A549 (cell line): ENCODE measurements at places on chromosomes 2 and 18. TPM values are rescaled to one million over a fixed set of nuclear protein-coding genes. Genes with fewer than 3 reads are reported as not detected.

GRCh38 chr2:145860083-145860482 is 1340.2 kb upstream of the ZEB2 start:
- DNase-seq = no peak

- no peak for DNase-seq
Observed at GRCh38 chr2:148218326-148219075, 197.6 kb downstream of the MBD5 start.

- no peak for DNase-seq
Observed at GRCh38 chr2:222998459-222998858, 53.5 kb upstream of the KCNE4 start.

GRCh38 chr2:17589406-17590035 is 49.0 kb downstream of the VSNL1 start:
- DNase-seq = no peak

- no peak for DNase-seq
Observed at GRCh38 chr2:205463466-205464025, 218.8 kb upstream of the NRP2 start.

DNA sequence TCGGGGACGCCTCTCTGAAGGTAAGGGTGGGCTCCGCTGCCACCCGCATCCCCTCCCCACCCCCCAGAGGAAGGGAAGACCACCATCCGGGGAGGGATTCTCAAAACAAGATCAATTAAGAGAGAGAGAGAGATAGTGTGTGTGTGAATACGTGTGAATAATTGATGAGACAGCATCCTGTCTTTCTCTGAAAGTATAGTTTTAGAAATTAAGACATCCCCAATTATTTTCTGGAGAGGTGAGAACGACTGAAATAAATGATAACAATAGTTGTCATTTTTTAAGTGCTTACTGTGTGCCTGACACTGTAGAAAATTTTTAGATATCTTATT is 751 bp downstream of the IL18R1 start:
- no peak for DNase-seq

GRCh38 chr2:65435625-65436168 is 3.3 kb upstream of the SPRED2 start:
- peak; percentile 87 for DNase-seq

- no peak for DNase-seq
Observed at GRCh38 chr18:49546278-49546677, 15.6 kb upstream of the LIPG start.

- no peak for DNase-seq
Observed at GRCh38 chr18:3156325-3156640, 63.5 kb downstream of the MYOM1 start.

DNA sequence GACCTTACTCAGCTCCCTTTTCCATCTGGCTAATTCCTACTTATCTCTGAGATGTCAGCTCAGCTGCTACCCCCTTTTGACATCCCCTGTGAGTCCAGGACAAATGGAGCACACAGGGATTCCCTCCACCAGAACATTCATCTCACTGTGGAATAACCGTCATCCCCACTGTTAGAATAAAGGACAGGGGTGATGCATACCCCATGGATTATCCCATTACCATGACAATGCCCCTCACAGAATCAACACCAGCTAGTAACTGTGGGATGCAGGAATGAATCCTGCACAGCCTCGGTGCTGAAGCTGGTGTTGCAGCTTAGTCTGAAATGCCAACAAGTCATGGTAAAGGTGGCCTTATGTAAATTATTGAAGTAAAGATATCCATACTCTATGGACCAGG is 624.8 kb upstream of the RAB6C start:
- DNase-seq = no peak

GRCh38 chr2:236501026-236501425 is 68.6 kb upstream of the ACKR3 start:
- no peak for DNase-seq

GRCh38 chr2:204583773-204584172 is 38.5 kb downstream of the PARD3B start:
- no peak for DNase-seq

DNA sequence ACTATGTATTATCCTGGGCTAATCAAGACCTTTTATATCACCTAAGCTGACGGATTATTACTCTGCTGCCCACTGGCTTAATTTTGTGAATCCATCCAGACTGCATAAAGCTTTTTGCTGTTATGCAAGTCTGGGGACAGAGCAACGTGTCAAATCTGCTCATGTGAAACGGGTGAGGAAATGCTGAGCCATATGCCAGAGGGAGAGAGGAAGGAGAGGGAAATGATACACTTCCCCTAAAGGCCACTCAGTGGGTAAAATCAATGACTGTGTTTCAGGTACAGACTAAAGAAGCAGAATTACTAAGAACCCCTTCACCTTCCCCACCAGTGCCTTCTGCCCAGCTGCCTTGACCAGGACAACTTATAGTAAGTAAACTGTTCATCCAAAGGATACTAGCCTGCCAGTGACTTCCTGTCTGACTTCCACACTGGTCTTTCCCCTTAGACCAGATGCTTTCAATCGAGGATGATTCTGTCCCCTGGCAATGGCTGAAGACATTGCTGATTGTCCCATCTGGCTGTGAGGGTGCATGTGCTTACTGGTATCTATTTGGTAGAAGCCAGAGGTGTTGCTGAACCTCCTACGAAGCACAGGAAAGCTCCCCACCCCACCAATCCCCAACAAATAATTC is 43.0 kb downstream of the STAT1 start:
- no peak for DNase-seq

- DNase-seq = no peak
Observed at GRCh38 chr2:196143730-196144131, 27.6 kb downstream of the STK17B start.

DNA sequence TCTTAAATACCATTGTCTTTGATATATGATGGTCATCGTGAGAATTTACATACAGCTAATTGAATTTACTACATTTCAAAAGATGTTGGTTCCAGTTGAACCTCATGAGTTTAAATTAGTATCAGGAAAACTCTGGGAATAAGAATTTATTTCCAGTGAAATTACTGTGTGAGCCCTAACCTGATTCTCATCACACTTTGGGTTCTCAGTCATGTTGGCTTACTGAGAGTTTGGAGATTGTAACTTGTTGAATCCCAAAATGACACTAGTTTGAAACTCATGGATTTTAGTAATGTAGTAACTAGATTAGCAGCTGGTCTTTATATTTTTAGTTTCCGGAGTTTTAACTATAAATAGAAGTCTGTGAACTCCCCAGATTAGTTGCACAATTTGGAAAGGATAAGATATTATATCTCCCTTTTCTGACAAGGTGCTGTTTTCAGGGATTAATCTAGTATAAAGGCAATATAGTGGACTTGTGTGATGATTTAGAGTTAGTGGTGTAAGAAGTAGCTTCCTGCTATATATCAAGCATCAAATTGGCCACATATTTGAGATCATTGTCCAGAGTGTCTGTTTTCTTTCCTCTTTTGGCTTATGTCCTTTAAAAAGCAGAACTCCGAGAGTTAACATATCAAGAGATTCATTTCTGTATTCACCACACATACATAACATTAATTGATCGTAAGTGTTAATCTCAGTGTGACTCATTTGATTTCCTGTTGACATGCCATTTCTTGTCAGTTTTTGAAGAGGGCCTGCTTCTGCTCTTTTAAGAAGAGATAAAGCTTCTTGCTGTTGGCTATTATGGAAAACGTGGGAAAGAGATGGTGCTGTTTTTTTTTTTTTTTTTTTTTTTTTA is 15.7 kb downstream of the NDUFV2 start:
- DNase-seq = no peak

- no peak for DNase-seq
Observed at GRCh38 chr2:165348441-165348840, 109.2 kb downstream of the SCN2A start.

- peak; percentile 61 for DNase-seq
Observed at GRCh38 chr2:54558188-54559005, 102.3 kb downstream of the SPTBN1 start.

DNA sequence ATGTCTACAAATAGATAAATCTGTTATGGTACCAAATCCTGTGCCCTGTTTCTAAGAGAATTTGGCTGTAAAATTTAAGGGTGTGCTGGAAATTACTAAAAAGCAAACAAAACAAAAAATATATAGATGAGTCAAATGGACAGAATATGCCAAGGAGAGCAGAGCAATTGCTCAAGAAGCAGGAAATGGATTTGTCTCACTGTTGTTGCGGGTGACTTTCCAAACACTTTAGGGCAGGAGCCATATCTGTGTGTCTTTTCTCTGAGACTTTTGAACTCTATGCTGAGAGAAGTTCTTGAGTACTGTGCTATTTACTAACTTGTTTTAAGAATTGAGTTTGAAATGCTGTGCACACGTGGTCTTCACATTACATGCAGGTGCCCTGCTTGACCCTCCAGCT is 221.7 kb downstream of the PHLPP1 start:
- DNase-seq = peak; percentile 20

GRCh38 chr18:35142275-35142615 is 98.6 kb upstream of the ZNF397 start:
- no peak for DNase-seq

- DNase-seq = peak; percentile 40
Observed at GRCh38 chr2:241620419-241620769, 16.6 kb downstream of the THAP4 start.

DNA sequence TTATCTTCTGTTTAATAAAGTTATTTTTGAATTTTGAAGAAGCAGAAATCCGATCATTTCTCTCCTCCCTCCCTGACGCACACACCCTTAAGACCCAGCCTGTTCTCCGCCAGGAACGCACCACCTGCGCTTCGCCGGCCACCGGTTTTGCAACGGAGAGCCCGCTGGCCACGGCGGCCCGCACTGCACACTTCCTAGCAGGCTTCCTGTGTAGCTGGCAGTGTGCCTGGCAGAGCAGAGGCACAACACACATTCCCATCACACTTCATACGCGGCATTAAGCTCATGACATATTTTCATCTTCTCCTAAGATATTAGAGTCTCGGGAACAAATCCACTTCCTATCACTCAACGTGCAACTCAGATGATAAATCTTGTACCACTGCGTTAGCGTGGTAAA is 148.0 kb downstream of the HDAC4 start:
- DNase-seq = no peak

DNA sequence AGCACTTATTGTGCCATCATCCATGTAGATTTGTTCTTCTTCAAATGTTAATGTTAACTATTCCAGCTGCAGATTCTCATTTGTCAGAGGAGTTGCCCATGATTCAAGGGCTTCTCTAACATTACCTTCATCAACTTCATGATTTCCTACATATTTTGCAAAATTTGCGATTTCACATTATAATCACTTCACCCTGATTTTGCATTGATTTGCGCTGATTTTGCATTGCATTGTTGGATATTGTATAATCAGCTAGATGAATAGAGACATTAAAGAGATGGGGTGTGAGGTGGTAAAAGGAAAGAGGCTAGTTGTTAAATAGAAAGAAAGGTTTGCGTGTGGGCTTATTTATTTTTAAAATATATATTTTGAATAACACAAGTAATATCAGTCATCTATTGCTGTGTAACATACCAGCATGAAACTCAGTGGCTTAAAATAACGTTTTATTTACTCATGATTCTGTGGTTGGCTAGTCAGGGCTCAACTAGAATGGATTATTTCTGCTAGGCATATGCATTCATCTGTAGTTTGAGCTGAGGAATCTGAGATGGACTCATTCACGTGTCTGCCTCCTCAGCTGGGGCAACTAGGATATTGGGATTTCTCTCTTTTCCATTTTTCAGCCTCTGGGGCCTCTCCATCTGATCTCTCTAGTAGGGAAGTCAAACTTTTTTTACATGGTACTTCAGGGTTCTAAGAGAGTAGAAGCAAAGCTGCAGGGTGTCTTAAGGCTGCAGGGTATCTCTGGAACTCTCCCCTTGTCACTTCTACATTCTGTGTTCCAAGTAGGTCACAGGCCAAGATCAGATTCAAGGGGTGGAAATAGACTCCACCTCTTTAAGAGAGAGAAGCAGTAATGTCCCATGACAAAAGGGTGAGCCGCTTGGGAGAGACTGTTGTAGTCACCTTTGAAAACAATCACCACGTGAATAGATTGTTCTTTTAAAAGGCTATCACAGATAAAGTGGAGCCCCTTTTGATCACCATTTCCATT is 2.2 kb upstream of the CAVIN2 start:
- no peak for DNase-seq

GRCh38 chr2:15948704-15948957 is 8.3 kb downstream of the MYCN start:
- no peak for DNase-seq

DNA sequence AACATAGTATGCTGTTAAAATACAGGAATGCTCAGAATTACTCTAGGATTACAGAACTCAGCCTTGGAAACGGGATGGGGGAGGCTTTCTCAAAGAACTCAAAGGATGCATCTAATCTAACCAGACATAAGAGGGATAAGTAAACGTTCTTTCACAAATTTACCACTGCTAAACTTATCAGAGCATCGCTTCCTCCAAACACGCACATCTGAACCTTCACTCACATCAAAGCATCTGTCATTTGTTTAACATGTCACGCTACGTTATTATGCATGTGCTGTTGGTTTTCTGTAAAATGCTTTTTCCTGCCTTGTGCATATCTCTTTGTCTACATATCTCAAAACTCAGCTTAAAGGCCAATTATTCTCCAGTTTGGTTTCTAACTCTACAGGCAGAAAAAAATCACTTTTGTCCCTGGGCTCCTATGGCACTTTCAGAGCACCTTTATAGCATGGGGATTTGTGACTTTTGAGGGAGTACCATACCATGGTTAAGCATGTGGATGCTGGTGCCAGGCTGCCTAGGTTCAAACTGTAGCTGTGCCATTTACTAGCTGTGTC is 106.7 kb upstream of the FSHR start:
- no peak for DNase-seq

GRCh38 chr2:98253461-98254070 is 92.7 kb upstream of the CNGA3 start:
- no peak for DNase-seq

DNA sequence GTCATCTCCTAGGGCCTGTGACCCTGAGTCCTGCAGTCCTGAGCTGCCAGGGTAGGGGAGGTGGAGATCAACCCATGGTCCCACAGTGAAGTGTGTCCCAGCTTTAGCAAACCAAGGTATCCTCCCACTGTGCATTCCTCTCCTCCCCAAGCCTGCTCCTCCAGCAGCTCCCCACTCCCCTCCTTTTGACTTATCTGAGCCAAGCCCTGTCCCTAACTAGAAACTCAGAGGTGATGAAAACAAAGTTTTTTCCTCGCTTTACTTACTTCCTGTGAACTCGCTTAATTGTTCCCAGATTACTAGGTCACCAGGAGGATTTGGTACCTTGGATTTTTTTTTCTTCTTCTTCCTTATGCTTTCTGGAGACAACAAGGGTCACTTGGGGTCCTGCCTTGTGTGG is 80.8 kb downstream of the EHD3 start:
- DNase-seq = no peak

Gene MOB1A
- polyA plus RNA-seq = 65.5 to 72.6 TPM (median 71.8 TPM) in 3 replicates

Gene DQX1
- 0.09 to 0.21 TPM (median 0.15 TPM) in 3 replicates for polyA plus RNA-seq

Gene TMEM247
- not detected in 3 replicates for polyA plus RNA-seq

Gene E2F6
- 34.3 to 37.6 TPM (median 34.6 TPM) in 3 replicates for polyA plus RNA-seq

Gene LINC00305
- not detected in 3 replicates for polyA plus RNA-seq

Gene DLX2
- 0.17 to 0.25 TPM (median 0.19 TPM) in 3 replicates for polyA plus RNA-seq

Gene GPR17
- not detected in 3 replicates for polyA plus RNA-seq

Gene KLHL14
- polyA plus RNA-seq = not detected in 3 replicates

Gene EFEMP1
- 48.5 to 66.6 TPM (median 49.0 TPM) in 3 replicates for polyA plus RNA-seq

Gene ADD2
- polyA plus RNA-seq = 18.0 to 21.4 TPM (median 20.7 TPM) in 3 replicates

Gene CD28
- not detected in 3 replicates for polyA plus RNA-seq
